ENCODE measurements at places on chromosomes 6 and 20.
A peak's percentile ranks its signal among the peaks of the same experiment; 100 is the strongest.

- peak; percentile 2 for DNase-seq
Measured at GRCh38 chr6:126444659-126445273, 104.9 kb downstream of the CENPW start.

DNA sequence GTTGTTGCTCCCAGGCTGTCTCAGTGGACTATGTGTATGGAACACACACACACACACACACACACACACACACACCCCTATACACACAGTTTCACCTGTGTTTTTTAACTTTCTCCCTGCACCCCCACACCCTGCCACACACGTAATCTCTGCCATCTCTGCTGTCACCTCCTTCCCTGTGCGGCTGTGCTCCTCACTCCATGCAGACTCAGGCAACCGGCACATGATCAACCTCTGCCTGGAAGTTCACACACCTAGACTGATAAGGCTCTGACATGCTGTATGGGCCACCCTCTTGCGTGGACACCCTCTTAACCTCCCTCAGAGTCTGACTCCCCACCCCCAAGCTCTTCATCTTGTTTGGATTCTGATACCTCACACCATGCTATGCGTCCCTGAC is 152.3 kb upstream of the THEMIS start:
- DNase-seq = no peak

DNA sequence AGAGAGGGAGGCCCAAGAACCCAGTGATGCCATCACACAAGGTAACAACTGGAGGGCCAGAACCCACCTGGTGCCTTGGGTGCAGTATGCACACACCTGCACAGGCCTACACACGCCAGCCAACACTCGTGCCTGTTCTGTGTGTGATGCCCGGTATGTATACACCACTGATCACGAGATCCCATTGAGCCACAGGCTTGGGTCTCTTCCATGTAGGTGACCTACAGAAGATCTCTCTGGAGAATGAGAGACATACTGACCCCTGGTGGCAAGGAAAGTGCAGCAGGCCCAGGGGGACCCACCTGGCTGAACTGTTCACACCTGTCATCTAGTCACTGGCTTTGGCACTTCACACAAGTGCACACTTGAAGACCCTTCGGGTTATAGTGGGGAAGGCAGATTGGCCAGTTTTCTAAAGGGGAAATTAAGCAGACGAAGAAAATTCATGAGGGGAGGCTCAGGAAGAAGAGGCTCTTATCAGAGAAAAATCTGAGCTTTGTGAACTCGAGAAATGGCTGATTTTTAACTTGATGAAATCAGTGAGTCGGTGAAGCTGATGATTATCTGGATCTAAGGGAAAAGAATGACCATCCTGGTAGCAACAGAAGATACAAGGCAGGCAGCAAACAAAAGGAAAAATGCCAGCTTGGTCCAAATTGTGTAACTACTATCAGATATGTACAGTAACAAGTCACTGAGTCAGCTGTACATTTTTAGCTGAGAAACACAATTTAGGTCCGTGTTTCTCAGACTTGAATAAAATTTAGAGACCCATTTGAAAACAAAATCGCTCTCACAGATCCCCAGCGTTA is 69.1 kb upstream of the PBOV1 start:
- no peak for DNase-seq

GRCh38 chr6:39322306-39322850 is at the start of gene KCNK16:
TSS of gene KCNK16 (minus strand) at chr6:39322702. CDS start at chr6:39322540, 162 bp downstream.
- DNase-seq = no peak

DNA sequence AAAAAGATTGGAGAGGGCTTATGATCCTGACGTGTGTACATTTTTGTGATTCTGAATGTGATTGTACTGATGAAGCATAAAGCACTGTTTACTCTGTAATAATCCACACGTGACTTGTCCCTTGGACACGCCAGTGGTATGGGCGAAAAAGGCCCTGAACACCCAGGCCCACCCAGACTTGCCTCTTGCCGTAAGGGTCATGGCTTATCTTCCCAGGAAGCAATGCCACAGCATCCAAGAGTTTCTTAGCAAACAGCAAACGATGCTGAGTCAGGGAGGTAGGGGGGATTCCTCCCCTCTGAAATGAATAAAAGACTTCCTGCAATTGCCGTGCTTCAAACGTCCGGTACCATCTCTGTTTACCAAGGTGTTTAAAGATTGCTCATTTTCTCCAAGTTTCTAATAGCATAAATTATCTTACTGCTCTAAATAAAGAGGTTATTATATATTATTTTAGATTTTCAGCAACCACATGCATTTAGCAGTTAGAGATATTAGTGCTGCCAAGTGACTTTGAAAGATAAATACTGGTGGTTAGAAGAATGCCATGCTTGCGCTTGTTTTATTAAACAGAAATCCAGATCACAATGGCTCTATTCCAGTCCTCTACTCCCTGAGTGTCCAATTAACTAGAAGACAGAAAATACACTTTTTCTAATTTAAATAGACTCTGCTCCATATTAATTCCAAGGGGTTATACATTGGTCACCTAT is 212.8 kb upstream of the CST7 start:
- DNase-seq = no peak

DNA sequence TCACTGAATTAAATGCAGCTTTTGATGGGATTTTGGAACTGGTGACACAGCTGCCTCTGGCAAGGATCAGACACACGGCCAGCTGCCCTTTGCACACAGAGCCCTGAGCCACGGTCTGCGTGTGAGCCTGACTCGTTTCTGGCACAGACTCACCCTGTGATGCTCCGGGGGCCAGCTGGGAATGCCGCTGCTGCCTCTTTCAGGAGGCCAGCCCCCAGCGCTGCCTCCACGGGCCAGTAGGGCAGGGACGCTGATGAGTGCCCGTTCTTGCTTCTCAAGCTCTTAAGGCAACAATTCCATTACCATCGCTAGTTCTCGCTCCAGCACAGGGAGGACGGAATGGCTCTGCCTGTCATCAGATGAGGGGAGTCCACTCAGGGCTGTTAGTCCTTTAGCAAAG is 61.6 kb downstream of the IRF4 start:
- no peak for DNase-seq

DNA sequence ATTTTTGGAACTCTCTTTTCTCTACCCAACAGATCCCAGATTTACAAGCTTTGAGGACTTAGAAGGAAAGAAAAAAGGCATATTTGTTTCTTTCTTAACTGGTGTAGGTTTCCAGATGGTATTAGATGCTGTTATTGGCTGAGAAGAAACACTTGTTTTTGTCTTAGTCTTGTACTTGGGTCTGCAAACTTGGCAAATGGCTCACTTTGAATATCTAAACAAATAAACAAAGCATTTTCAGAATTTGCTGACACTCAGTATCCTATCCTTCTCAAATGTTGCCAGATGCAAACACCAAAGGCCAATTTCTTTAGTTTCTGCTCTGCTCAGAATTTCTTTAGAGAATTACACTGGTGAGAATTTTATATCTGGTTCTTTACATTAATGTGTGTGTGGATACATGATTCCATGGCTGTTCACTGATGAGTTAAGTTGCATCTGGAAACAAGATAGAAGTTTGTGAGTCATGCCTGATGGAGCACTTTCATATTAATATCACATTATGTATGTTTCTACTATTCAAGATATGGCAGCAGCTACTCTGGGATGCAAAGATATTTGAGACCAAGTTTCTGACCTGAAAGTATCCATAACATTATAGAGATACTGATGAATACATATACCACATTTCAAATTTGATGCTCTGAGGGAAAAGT is 43.7 kb upstream of the CEP162 start:
- DNase-seq = no peak

GRCh38 chr6:44397424-44398164 is 10.1 kb downstream of the CDC5L start:
- no peak for DNase-seq

GRCh38 chr6:105786890-105787655 is 299.1 kb upstream of the PRDM1 start:
- no peak for DNase-seq

DNA sequence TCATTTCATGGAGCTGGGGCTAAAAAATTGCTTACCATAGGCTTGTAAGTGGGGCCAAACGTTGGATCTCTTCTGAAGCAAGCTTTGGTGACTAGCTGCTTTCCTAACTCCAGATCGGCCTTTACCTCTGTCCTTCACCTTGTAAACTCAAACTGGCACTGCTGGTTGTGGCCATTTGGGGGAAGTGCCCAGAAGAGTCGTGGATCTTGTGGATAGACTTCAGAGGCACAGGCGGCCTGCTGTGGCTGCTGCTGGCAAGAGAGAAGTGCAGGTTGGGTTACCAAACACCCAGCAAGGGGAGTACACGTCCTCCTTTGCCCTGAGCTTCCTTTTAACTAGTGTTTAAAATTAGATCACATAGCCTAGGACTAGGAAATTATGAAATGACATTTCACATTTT is 36.8 kb upstream of the KLHL31 start:
- DNase-seq = no peak
